Vagina (tissue), 2 donors: ENCODE measurements at places on chromosomes 12 and 14. TPM values are rescaled to one million over a fixed set of nuclear protein-coding genes. Genes with fewer than 3 reads are reported as not detected.

The HRK gene
- total RNA-seq = not detected

The AICDA gene
- not detected for total RNA-seq

The HOXC10 gene
- total RNA-seq = not detected

The FERMT2 gene
- 70.2 TPM for total RNA-seq

The KRT83 gene
- not detected for total RNA-seq
